Amygdala (tissue), 56 donors: ENCODE measurements at places on chromosomes 2 and 18.

GRCh38 chr18:3984163-3984757 lies 470.8 kb downstream of the DLGAP1 start:
- no peak for DNase-seq

GRCh38 chr2:60745761-60746160 lies 10.3 kb upstream of the PAPOLG start:
- no peak for DNase-seq

- DNase-seq = no peak
These were observed 94.1 kb downstream of the ANKRD44 start for GRCh38 chr2:197216361-197216979.

- DNase-seq = no peak
These were observed 16.8 kb upstream of the RHOB start for GRCh38 chr2:20430035-20430434.

DNA sequence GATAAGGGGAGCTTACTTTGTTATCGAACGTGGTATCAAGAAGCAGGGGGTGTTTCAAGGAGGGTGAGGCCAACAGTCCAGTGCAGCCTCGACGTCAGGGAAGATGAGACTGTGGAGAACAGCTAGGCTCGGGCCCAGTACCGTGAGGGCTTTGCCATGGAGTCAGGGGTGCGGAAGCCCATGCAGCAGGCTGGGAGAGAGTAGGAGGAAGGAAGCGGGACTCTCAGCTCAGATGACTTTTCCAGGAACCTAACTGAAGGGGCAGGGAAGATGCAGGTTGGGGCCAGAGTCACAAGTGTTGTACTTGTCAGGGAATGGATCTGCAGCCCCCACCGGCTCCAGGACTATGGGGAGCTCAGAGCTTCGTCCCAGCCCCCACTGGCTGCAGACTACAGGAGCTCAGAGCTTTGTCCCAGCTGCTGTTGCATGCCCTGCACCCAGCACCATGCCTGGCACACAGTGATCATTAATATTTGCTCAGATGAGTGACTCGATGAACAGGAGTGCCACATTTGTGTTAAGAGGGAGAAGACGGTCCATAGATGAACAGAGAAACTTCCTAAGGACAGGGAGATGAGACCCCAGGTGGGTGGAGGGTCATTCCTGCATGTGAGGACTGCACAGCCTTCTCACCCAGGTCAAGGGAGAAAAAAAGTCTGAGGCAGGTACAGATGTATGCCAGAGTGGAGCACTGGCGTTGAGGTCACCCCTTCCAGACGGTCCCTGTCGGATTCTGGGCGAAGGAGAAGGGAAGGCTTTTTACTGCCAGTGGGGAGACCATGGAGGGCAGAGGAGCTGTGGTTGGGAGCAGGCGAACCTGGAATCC lies 36.4 kb downstream of the PTGR3 start:
- no peak for DNase-seq

DNA sequence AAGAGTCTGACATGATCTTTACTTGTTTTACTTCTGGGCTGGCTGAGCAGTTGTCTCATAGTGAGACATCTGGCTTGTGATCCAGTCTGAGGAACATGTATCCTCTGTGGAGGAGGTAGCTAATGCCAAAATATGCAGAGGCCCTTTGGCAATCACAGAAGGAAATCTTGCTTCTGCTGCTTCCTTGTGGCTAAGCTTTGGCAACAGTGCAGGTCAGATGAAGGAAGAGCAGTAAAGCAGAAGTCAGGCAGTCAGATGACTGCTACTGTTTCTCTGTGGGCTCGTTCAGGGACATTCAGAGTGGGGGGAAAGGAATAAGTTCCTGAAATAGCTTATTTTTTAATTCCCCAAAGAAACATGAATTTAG lies 22.3 kb downstream of the DOK1 start:
- DNase-seq = no peak

- no peak for DNase-seq
These were observed 35.5 kb upstream of the PTH2R start for GRCh38 chr2:208370881-208371633.

DNA sequence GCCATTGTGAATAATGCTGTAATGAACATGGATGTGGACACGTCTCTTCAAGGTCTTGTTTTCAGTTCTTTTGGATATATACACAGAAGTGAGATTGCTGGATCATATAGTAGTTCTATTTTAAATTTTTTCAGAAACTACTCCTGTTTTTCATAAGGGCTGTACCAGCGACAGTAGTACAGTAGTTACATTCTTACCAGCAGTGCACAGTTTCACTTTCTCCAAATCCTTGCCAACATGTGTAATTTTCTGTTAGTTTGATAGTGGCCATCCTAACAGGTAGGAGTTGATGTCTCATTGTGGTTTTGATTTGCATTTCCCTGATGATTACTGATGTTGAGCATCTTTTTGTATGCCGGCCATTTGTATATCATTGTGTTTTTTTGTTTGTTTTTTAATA lies 81.7 kb downstream of the EPC2 start:
- no peak for DNase-seq

GRCh38 chr2:204468746-204469429 lies 76.4 kb upstream of the PARD3B start:
- DNase-seq = no peak
